ENCODE measurements at places on chromosomes 1 and 21. TPM values are rescaled to one million over a fixed set of nuclear protein-coding genes. Genes with fewer than 3 reads are reported as not detected.

DNA sequence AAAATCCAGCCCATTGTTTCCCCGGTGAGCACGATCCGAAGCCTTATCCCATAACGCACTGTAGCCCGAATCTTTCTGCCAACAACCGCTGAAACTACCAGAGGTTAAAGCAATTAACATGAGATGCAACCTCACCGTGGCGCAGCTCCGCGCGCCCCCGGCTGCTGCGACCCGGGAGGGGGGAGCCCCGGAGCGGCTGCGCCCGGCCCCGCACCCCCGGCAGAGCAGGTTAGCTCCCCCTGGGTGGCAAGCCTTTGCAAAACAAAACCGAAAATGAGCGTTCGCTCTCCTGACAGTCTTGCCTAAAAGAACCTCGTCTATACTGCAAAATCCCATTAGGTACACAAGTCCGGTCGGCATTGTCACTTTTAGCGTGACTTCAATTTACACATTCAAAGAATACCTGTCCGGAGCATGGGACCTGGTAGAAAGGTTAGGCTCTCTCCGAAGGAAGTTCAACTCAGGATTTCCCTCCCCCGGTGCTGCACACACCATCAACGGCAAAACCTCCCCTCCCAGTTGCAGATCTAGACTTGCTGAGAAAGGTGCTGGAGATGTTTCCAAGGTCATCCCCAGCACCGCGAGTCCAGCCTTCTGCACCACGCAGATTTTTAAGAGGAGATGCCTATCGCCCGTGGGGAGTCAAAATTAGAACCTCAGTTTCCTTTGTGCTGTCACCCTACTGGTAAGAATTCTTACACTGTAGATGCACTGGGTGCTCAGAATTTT lies 107.5 kb downstream of the ZNF281 start:
- DNase-seq, result peak; percentile 47

- DNase-seq, result no peak
These were observed 19.2 kb downstream of the S100A7 start for GRCh38 chr1:153441238-153441755.

GRCh38 chr1:61047061-61047460 lies 35.3 kb upstream of the NFIA start:
- no peak for DNase-seq

The PDE9A gene
- total RNA-seq, result 0.90 TPM

DNA sequence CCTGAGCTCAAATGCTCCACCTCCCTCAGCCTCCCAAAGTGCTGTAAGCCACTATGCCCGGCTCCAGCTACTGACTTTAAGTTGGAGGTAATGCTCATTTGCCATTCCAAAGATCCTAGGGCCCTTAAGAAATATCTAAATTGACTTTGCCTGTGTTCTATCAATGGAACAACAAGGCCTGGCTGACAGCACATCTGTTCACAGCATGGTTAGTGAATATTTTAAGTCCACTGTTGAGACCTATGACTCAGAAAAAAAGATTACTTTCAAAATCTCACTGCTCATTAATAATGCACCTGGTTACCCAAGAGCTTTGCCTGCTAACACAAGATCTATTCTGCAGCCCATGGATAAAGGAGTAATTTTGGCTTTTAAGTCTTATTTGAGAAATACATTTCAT lies 3.5 kb upstream of the SSX2IP start:
- DNase-seq, result no peak

GRCh38 chr1:15002325-15002724 lies 151.2 kb upstream of the TMEM51 start:
- no peak for DNase-seq

The RPS8 gene
- total RNA-seq, result 2,171 TPM

The CYP4Z1 gene
- total RNA-seq, result not detected

DNA sequence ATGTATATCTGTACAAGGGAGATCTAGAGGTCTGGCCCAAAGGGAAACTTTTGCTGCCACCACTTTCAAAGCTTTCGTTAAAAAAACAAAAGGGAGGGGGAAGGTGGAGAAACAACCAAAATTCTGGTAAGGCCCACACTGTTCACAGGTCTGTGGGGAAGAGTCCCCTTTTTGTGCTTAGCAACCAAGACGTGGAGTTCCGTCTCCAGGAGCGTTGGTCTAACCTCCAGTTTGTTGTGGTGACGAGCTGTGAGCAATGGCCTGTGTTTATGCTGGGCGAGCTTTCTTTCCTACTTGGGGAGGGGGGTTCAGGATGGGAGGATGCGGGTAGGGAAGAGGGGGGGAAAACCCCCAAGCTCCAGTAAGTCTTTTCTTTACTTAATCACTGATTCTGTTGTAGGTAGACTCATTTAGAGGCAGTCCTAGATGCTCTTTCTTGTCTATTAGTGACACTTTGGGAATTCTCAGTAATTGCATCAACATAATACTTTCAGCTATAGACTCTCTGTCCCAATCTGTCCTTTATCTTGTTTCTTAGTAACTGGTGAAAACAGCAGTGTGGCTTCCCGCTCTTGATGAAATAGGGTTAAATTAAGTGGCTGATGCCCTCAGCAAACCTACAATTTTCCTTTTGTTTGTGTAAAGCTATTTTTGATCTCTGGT lies 1.5 kb downstream of the HIPK1 start:
- DNase-seq, result peak; percentile 83

GRCh38 chr1:226656201-226656600 lies 82.9 kb downstream of the ITPKB start:
- DNase-seq, result no peak

- no peak for DNase-seq
These were observed 38.7 kb downstream of the ANKRD13C start for GRCh38 chr1:70315782-70316181.

GRCh38 chr1:201561601-201562000 lies 22.7 kb downstream of the NAV1 start:
- no peak for DNase-seq

The PGLYRP4 gene
- total RNA-seq, result not detected

DNA sequence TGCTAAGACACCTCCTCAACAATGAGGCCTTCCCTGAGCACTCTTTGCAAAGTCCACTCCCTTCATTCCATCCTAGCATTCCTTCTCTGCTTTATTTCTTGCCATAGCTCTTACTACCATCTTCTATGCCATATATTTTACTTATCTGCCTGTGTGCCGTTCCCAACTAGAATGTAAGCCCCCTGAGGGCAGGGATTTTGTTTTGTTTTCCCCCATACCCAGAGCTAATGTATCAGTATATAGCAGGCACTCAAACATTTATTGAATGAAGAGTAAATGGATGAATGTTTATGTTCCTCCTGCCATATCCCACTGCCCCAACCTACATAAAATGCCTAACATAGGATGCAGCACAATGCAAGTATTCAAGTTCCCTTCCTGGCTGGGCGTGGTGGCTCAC lies 14.9 kb upstream of the PPP1R15B start:
- no peak for DNase-seq

DNA sequence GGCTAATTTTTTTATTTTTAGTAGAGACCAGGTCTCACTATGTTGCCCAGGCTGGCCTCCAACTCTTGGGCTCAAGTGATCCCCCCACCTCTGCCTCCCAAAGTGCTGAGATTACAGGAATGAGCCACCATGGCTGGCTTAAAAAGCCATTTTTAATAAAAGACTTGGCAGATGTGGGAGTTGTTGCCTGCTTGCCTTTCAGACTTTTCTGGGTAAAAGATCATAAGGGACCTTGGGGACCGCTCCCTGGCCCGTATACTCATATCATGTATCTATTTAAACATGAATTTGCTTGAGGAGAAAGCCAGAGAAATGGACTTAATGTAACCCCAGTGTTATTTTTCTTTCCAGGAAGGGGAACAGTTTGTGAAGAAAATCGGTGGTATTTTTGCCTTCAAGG lies 23.4 kb upstream of the PODN start:
- DNase-seq, result no peak

DNA sequence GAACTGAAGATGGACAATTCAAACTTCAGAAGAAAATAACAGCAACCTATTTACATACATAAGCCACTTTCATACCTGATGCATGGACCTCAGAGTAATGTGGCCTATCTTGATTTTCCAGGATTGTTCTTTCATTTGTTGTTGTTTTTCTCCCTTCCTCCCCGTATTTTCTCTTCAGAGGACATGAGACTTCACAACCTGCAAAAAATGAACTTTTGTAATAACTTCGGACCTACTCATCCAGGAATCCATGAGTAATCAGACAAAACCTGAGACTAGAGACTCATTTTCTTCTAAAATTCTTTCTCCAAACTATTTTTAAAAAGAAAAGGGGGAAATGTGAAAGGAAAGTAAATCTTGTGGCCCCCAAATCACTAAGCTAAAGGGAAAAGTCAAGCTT lies 17.6 kb upstream of the PLA2G5 start:
- no peak for DNase-seq

DNA sequence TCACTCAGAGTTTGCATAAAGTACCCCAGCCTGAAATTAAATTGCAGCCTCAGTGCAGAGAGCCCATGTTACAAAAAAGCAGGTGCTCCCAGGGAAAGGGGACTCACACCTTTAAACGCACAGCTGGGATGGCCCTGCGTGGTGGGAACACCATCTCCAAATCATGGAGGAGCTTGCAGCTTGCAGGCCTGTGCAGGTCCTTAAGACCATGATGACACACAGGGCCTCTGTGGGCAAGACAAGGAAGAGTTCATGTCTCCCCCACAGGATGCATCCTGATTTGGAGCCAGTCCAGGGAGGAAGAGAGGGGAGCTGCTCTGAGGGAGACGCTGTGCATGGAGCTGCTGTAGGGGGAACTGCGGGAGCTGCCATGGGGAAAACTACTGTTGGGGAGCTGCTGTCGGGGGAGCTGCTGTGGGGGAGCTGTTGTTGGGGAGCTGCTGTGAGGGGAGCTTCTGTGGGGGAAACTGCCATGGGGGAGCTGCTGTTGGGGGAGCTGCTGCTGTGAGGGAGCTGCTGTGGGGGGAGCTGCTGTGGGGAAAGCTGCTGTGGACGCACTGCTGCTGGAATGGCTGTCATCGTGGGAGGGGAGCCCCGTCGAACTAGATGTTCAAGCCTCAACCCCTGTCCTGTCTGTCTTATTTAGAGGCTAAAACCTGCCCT lies 113.9 kb downstream of the MATN1 start:
- no peak for DNase-seq

The UQCRH gene
- total RNA-seq, result 347 TPM

GRCh38 chr1:154880671-154881070 lies 10.6 kb upstream of the KCNN3 start:
- no peak for DNase-seq

- DNase-seq, result no peak
These were observed 21.5 kb downstream of the GNG12 start for GRCh38 chr1:67811781-67812180.

GRCh38 chr1:94753171-94753972 lies 66.8 kb upstream of the SLC44A3 start:
- DNase-seq, result peak; percentile 21

DNA sequence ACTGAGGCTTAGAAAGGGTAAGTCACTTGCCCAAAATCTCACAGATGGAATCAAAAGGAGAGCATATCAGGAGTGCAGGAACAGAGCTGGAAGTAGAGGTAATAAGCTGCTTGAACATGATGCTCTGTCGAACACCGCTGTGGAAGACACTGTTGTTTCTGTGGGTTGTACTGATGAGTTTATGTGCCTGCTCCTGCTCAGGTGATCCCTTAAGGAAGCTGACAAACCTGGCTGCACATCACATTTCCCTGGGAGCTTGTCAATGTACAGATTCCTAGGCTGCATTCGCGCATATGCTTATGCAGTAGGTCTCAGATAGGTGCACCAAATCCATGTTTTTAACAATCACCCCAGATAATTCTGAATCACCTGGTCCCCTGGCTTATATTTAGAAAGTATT lies 79.7 kb downstream of the ZNF326 start:
- DNase-seq, result no peak

The C1orf122 gene
- total RNA-seq, result 2.0 TPM

- no peak for DNase-seq
These were observed 1.5 kb downstream of the PROX1 start for GRCh38 chr1:213989002-213989855.

DNA sequence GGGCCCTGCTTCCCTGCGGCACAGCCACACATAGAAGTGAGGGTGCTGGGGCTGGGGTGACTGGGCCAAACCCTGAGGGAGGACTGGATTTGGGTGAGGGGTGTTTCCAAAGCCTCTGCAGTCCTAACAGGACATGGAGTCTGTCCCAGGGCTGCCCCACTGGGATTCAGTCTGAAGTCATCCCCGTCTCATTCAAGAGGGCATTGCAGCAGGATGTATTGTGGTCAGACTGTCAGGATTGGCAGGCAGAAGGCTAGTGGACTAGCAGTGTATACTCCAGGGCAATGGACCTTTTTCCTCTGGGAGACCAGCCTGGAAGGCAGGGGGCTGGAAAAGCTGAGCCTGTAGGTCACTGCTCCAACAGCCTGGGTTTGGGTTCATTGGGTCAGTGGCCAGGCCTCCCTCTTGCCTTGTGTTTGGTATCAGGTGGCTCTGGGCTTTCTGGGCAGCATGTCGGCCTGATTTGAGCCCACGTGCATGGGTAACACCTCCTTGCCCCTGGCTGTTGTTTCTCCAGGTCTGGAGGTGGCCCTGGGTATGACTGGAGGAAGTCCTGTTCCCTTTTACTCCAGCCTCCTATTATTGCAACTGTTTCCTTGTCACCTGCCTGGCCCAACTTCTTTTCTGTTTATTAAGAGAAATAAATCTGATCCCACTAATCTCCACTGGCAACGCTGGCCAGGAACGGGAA lies 41.0 kb upstream of the SYNC start:
- no peak for DNase-seq

DNA sequence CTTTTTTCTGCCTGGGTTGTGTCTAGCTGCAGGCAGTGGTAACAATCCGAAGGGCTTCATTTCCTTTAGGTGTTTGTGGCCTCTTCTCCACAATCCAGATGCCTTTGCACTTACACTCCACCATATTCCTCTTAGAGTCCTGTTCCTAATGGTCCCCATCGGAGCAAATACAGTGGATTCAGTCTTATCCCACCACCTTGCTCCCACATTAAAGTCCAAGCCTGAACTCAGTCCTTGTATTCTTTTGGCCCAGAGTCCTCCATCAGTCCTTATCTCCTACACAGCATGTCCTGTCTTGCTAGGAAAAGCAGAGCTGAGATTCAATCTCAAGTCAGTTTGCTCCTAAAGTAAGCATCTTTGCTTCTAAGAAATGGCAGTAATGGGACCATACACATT lies 8.8 kb downstream of the CYP2J2 start:
- DNase-seq, result no peak

- DNase-seq, result peak; percentile 75
These were observed 2.1 kb downstream of the ARHGEF2 start for GRCh38 chr1:155976062-155976912.

DNA sequence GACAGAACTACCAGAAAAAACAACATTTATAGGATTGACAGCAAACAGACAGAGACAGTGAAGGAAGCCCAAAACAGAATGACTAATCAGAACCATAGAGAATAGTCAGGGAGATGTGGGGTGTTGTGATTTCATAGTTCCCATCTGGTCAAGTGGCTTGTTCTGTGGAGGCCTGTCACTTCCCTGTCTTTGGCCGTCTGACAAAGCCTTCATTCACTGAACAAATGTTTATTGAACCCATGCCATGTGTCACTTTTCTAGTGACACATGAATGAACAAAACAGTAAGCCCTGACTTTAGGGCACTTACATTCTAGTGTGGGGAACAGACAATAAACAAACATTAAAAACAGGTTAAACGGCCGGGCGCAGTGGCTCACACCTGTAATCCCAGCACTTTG lies 3.2 kb upstream of the SRRM1 start:
- no peak for DNase-seq

- DNase-seq, result no peak
These were observed 28.2 kb upstream of the ANKRD13C start for GRCh38 chr1:70382682-70383081.

GRCh38 chr1:197618061-197618460 lies 157.2 kb downstream of the DENND1B start:
- peak; percentile 34 for DNase-seq

Data from IMR-90 (cell line).